ENCODE measurements at places on chromosomes 11 and 22.
A peak's percentile ranks its signal among the peaks of the same experiment; 100 is the strongest.

- DNase-seq = peak; percentile 49
Observed at GRCh38 chr11:105923807-105924206, 98.2 kb downstream of the MSANTD4 start.

- no peak for DNase-seq
Observed at GRCh38 chr11:897253-898142, 13.1 kb downstream of the CHID1 start.

GRCh38 chr11:76830639-76831327 lies 29.9 kb upstream of the ACER3 start:
- peak; percentile 86 for DNase-seq

- DNase-seq = no peak
Observed at GRCh38 chr11:14223636-14224288, 135.2 kb downstream of the RRAS2 start.

- DNase-seq = no peak
Observed at GRCh38 chr22:49212466-49212865, 615.2 kb downstream of the BRD1 start.

DNA sequence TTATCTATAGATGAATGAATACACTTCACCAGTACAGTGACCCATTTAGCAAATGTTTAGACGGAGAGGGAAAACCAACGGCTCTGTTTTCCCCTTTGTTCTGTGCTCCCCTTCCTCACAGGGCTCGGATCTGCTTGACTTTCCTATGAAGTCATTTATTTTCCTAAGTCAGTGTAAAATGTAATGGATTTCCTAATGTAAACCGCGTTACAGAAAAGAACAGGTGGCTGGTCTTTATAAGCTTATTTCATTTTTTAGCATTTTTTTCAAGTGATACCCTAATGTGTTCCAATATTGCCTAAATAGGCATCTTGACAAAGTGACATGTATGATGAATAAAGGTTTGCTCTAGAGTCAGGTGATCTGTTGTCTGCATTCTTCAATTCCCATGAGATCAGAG lies 207.5 kb downstream of the PGR start:
- no peak for DNase-seq

DNA sequence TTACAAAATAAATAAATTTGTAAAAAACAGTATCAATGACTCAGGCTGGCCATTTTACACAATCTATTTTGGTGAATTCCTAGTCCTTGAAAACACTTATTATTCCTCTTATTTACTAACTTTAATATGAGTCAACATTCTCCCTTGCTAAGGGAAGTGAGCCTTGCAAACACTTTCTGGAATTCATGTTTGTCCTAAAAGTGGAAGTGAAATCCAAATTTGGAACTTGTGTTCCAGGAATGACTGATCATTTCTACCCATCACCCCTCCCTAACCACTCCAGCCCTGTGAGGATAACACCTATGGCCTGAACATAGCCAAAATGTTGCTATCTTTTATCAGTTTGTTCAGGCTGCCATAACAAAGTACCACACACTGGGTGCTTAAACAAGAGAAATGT lies 83.1 kb downstream of the OR5AK2 start:
- peak; percentile 77 for DNase-seq

DNA sequence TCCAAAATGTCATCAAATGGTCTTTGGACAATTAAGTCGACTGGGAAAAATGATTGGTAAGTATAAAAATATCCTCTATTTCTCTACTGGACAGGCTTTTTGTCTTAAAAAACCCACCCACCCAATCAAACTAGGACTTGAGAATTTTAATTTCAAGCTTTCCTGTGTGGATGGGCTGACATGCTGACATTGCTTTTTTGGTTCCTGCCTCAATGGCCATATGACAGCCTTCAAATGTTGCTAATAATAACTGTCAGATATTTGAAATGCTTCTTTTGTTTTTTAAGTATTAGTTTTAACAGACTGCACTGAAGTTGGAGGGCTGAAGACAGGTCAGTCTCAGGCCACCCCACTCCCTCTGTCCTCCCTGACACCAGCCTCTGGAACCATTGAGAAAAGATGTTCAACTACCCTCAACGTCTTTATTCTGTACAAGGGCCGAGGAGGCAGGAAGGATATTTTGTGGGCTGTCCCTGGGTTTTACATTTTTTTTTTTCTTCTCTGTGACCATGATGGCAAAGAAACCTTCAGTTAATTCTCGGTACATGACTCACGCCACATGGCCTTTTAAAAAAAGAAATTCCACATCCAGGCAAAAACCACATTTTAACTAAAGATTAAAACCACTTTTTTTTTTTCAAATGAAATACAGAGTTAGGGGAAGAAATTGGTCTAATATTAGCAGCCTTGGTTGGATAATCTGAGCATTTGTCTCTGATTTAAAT lies 130.4 kb downstream of the SLC1A2 start:
- peak; percentile 75 for DNase-seq

GRCh38 chr11:130381317-130381716 lies 47.1 kb downstream of the ADAMTS8 start:
- DNase-seq = no peak

GRCh38 chr11:19953909-19954308 lies 206.4 kb downstream of the DBX1 start:
- peak; percentile 79 for DNase-seq

- DNase-seq = no peak
Observed at GRCh38 chr22:28808716-28809355, 8.5 kb upstream of the XBP1 start.

DNA sequence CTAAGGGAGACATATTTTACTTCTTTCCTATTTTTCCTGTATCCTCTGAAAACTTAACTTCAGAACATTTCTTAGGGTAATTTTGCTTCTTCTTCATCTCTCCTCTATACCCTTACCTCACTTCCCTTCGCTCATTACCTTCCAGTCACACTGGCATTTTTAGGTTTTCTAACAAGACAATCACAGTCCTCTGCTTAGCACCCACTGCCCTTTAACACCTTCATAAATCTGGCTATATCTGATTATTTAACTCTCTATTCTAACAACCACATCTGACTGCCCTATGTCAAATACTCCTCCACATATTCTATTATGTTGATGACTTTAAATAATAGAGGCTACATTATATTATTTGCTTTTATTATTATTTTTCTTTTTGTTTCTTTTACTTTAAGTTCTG lies 1058.0 kb upstream of the CNTN5 start:
- DNase-seq = no peak

DNA sequence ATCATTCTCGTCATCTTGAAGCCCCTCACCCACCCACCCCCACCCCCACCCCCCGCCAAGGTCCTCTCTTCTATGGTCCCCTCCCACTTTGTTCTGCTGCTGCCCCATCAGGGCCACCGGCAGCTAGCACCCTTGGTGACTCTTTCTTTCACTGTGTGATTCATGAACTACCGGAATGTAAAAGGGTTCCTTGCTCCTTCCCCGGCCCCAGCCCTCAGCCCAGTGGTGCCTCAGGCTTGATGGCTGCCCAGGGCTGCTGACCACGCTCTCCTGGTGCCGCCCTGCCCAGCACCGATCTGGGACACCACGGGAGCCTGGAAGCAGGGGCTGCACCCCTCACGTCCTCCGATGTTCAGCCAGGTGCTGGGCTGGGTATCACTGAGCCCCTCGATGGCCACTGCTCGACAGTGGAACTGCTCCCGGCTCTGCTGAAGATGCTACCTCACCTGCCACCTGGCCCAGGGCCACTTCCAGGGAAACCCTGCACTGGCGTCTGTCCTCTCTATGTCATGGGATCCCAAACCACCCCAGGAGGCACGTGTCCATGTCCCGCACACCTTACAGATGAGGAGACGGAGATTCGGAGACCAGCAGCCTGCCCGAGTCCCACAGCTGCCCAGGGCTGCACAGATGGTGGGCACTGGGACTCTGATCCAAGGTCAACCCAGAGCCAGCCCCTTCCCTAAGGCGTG lies 39.7 kb downstream of the IGLL5 start:
- DNase-seq = no peak

GRCh38 chr22:38298312-38299005 lies 18.8 kb downstream of the CSNK1E start:
- DNase-seq = peak; percentile 96

- DNase-seq = no peak
Observed at GRCh38 chr11:6480299-6480914, 724 bp downstream of the ARFIP2 start.

DNA sequence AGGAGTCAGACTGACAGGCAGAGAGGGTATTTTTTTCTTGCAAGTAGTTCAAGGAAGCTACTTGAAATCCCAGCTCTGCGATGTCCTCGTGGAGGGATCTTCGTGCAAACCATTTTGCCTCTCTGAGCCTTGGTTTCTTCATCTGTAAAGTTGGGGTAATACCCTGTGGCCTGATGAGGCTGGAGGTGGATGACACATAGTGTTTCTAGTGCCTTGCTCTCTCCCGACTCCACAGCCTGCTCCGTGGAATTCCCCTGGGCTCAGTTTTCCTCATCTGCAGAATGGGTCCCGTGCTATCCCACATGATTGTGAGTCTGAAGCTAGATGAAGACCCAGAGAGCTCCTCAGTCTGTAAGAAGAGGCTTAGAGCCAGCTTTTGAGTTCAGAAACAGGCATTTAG lies 32.7 kb downstream of the DAGLA start:
- DNase-seq = no peak

DNA sequence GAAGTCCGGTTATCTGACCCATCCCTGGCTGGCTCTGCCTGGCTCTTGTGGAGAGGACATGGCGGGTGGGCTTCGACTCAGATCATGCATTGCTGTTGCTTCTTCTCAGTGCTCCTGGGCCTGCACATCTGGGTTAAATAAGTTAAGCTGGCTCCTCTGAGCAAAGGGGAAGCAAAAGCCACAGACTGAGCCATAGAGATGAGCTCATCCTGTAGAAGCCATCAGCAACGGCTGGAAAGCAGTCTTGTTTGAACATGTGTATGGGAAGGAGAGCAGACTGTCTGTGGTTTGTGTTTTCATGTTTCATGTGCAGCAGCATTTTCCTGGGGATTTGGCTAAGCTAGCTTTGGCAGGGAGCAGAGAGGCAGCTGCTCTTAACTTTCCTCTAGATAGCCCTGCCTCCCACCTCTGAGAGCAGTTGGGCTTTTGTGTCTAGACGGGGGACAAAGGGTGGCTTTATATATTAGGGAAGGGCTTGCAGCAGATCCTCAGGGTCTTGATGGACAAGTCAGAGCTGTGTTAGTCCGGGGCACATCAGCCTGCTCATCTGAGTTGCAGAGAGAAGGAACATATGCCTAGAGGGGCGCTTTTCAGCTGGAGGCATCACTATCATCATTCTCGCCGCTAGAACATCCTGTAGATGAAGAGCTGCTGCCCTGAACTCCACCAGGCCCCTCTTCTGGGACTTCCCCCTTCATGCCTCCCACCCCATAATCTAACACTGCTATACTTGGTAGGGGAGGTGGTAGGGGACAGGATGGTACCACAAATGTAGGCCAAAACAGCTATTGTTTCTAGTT lies 14.9 kb downstream of the DCPS start:
- DNase-seq = peak; percentile 71

DNA sequence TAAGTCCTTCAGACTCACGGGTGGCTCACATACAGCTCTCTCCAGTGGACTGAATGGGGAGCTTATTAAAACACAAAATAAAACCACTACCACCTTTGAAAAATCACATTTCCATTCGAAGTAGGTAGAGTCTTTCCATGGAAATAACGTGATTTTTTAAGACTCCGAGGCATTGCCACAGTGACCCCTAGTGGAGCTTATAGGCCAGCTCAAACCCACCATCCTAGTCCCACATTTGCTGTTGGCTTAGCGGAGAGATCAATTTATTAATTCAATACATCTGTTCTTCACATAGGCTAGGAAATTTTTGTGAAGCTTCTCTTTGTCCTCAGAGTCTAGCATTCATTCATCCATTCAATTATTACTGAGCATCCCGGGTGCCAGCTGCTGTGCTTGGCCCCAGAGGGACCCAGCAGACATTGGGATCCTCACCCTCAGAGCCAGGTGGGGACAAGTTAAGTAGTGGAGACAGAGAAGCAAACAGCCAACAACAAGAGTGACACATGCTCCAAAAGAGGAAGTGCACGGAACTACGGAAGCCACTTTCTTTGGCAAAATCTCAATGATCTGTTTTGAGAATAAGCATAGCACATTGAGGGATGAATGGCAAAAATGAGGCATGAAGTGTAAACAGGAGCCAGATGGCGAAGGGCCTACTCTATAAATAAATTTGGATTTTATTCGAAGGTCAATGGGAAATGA lies 10.2 kb upstream of the P4HA3 start:
- DNase-seq = peak; percentile 73

GRCh38 chr22:34879001-34879400 lies 187.0 kb upstream of the ISX start:
- DNase-seq = no peak

DNA sequence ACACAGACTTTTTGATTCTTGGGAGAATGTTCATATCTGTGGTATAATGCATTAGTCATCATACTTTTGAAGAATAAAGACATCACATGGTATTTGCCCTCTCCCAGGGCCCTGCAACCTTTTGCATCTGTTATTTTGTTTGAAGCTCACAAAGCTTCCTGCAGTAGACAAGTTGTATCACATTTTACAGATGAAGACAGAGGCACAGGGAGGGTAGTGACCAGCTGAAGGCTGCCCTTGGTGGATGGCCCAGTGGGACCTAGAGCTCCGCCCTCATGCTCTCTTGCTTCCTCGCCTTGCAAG lies 66.4 kb downstream of the UBASH3B start:
- DNase-seq = peak; percentile 86

GRCh38 chr11:77372726-77373125 lies 71.2 kb upstream of the GDPD4 start:
- DNase-seq = no peak

DNA sequence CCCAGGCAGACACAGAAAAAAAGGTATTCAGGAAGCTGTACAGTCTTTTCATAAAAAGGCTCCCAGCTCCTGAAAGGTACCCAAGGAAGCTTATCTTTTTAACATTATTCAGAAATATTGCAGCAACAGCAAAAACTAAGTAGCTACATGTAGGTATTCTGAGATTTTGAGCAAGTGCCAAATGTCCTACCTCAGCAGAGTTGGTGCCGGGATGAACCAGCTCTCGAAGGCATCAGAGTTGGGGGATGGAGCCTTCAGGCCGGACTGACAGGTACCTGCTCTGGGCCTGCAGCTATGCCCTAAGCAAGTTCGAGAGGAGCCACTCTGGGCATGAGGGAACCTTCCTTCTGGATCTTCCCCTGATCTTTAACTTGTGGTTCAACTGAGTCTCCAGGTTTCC lies 77.1 kb upstream of the TTC12 start:
- no peak for DNase-seq

DNA sequence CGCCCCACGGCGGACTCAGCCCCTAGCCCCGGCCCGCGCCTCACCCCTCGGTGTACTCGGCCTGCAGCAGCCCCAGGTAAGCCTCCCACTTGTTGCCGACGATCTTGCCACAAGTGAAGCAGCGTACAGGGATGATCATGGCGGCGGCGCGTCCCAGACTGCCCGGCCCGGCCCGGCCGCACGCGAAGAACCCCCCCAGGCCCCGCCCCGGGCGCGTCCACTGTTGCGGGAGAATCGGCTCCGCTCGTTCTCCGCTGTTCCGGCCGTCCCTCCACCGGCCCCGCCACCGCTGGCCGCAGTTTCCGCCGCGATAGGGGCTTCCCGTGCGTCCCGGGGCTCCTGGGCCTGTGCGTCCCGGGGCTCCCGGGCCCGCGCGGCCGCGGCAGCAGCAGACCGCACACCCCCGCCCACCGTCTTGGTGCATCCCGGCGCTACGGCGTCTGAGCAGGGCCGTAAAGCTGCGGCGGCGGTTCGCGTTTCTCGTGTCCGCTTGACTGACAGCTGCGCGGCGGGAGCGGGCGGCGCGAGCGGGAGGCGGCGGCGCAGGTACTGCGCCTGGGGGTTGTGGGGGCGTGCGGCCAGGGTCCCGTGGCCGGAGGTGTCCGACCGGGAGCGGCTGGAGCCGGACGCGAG lies at the start of the genes POLR2L and TSPAN4:
TSS of gene POLR2L (minus strand) at position 160 of the 633 bp plus-strand sequence. CDS start at position 139, 21 bp downstream.
TSS of gene TSPAN4 (plus strand) at position 483 of the 633 bp plus-strand sequence. CDS start 7,453 bp downstream, outside the sequence.
- DNase-seq = peak; percentile 90

- DNase-seq = peak; percentile 18
Observed at GRCh38 chr11:127003260-127003981, 2.9 kb upstream of the KIRREL3 start.
